ENCODE measurements at places on chromosomes 5 and 9. TPM values are rescaled to one million over a fixed set of nuclear protein-coding genes. Genes with fewer than 3 reads are reported as not detected.

The ARID3C gene
- not detected for total RNA-seq

The HTR1A gene
- total RNA-seq: not detected

GRCh38 chr9:93810028-93810971 lies 144.9 kb downstream of the BARX1 start:
- no peak for DNase-seq

DNA sequence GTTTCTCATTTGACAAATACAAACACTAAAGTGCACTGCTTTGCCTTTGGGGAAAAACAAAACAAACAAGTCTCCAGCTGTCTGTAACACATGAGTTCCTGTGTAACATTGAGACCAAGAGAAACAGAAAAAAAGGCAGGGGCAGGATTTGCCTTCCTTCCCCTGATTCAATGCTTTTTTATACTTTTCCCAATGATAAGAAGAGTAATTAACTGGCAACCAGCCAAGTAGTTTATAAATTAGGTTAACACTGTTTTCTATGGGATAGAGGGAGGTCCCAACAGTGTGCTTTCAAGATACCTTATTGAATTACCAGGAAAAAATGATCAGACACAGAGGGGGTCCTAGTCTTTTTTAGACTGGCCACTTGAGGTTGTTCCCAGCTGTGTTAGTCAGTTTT lies 346.8 kb downstream of the TRIM36 start:
- no peak for DNase-seq

The LCN15 gene
- total RNA-seq: 0.41 TPM

GRCh38 chr9:109863961-109864360 lies 84.0 kb downstream of the PALM2AKAP2 start:
- peak; percentile 50 for DNase-seq

DNA sequence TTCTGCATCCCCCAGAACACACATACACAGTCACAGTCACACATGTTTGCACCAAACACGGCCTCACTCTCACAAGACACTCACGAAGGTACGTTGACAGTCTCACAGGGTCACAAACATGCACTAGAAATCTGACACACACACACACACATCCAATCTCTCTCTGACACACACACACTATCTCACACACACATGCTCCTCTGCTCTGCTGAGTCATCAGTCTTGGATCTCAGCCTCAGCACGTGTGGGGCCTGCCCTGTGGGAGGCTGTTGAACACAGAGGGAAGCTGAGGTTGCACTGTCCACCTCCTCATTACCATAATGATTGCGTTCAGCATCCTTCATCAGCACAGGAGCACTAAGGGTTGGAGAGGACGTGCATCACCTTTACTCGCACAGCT lies 188.8 kb downstream of the MTRR start:
- no peak for DNase-seq

Data from left cardiac atrium (tissue), 4 donors.